ENCODE measurements at places on chromosomes 7 and 10. TPM values are rescaled to one million over a fixed set of nuclear protein-coding genes. Genes with fewer than 3 reads are reported as not detected.

GRCh38 chr10:95408148-95408960, 117.6 kb upstream of the PDLIM1 start:
- no peak for DNase-seq
- no peaks in the 10 kb centered on the region for H3K36me3 ChIP-seq
- H3K27me3 ChIP-seq, result no peaks in the 10 kb centered on the region

RARRES2 gene
- total RNA-seq, result 0.19 TPM

DNA sequence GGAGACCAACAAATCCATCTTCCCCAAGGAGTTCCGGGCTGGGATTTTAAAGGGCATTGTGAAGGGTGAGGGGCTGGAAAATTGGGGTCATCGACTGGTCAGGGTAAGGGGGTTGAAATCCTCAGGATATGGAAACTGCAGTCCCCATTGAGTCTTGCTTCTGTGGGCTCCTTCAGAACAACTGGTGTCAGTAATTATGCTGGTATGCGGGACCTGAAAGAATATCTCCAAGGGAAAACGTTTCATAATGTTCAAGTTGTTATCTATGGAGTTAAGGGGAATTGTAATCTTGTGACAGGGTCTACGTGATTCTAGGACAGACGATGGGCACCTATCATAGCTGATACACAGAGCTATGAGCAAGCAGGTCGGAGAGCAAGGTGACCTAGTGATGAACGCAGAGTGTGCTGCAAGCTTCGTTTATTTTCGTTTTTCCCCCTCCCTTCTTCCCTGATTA, 494 bp upstream of the RHBDD2 start:
- no peaks in the 10 kb centered on the region for H3K27me3 ChIP-seq
- H3K27ac ChIP-seq, result no peak overlapping the region
- DNase-seq, result no peak
- peak overlapping the region; percentile 13 for H3K4me3 ChIP-seq
- H3K4me1 ChIP-seq, result peaks cover 18% of the 10 kb centered on the region

C10orf143 gene
- 1.6 TPM for total RNA-seq

BBIP1 gene
- 58.4 TPM for total RNA-seq

GRCh38 chr7:4799508-4800268, 24.3 kb downstream of the AP5Z1 start:
- no peak overlapping the region for H3K27ac ChIP-seq
- H3K36me3 ChIP-seq, result no peaks in the 10 kb centered on the region
- no peak overlapping the region for H3K4me3 ChIP-seq
- H3K27me3 ChIP-seq, result no peaks in the 10 kb centered on the region

TAS2R3 gene
- total RNA-seq, result 1.2 TPM

AKR1D1 gene
- total RNA-seq, result 0.28 TPM

DNA sequence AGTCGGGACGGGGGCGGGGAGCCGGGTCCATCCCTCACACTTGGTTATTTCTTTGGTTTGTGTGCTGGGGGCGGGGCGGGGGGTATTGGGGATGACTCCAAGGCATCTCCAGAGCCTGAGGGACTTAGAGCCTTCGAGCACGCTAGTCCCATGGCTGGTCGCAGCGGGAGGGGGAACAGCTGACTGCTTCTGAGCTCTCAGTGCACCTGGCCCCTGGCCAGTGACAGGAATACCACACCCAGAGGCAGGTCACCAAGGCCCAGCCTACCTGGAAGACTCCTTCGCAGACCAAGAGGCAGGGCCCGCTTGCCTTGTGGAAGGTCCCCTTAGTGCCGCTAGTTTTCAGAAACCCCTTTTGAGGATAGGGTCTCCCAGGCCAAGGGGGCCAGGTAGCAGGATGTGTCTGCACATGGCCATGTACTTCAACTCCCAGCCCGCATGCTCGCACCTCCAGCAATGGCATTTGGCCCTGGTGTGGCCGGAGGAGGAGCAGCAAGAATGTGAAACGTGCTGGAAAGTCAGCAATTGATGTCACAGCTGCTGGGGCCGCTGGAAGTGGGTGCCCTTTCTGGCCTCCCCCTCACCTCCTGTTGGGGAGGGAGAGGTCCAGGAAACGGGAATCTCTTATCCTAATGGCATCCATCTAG, 40.3 kb downstream of the AGAP3 start:
- H3K4me1 ChIP-seq, result peaks cover 8% of the 10 kb centered on the region
- no peak overlapping the region for H3K27ac ChIP-seq
- DNase-seq, result peak; percentile 41
- no peaks in the 10 kb centered on the region for H3K27me3 ChIP-seq

DNA sequence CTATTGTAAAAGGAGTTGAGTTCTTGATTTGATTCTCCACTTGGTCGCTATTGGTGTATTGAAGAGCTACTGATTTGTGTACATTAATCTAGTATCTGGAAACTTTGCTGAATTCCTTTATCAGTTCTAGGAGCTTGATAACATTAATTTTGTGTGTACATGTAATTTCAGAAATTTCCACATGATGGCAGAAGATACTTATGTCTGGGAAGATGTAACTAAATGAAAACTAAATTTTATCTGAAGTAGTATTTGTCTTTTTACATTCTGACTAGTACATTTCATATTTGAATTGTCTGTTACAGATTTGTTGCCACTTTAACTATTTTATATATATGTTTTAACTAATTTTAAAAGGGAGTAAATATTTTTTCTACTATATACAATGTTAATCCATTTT, 27.6 kb downstream of the SDHAF3 start:
- H3K27ac ChIP-seq, result no peak overlapping the region
- DNase-seq, result no peak
- H3K4me3 ChIP-seq, result no peak overlapping the region
- H3K36me3 ChIP-seq, result peaks cover 4% of the 10 kb centered on the region

NPFFR1 gene
- not detected for total RNA-seq

- H3K27me3 ChIP-seq, result peaks cover 7% of the 10 kb centered on the region
- H3K4me1 ChIP-seq, result peaks cover 9% of the 10 kb centered on the region
- H3K36me3 ChIP-seq, result no peaks in the 10 kb centered on the region
Measured at GRCh38 chr7:39734633-39735004, 111.2 kb downstream of the RALA start.

GRCh38 chr10:103448746-103449145, 3.4 kb downstream of the CALHM2 start:
- H3K4me1 ChIP-seq, result peaks cover 3% of the 10 kb centered on the region
- no peak overlapping the region for H3K27ac ChIP-seq
- no peaks in the 10 kb centered on the region for H3K36me3 ChIP-seq
- no peaks in the 10 kb centered on the region for H3K27me3 ChIP-seq
- DNase-seq, result no peak
- H3K4me3 ChIP-seq, result no peak overlapping the region

DNA sequence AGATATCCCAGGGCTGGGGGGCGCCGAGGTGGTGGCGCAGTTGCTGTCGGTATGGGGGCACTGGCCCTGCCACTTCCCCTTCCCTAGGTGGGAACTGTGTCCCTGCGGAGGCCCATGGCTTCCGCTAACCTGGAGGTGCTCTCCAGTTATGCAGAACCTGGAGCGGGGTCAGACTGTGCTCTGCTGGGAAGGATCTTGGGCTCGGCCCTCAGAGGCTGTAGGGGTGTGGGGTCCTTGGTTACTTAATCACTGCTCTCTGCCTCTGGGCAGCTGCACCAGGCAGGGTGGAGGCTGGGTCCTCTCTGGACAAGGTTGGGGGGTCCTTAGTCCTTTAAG, 2.4 kb downstream of the BRI3 start:
- H3K36me3 ChIP-seq, result no peaks in the 10 kb centered on the region
- no peak overlapping the region for H3K27ac ChIP-seq
- H3K4me3 ChIP-seq, result no peak overlapping the region
- peaks cover 8% of the 10 kb centered on the region for H3K4me1 ChIP-seq

DNA sequence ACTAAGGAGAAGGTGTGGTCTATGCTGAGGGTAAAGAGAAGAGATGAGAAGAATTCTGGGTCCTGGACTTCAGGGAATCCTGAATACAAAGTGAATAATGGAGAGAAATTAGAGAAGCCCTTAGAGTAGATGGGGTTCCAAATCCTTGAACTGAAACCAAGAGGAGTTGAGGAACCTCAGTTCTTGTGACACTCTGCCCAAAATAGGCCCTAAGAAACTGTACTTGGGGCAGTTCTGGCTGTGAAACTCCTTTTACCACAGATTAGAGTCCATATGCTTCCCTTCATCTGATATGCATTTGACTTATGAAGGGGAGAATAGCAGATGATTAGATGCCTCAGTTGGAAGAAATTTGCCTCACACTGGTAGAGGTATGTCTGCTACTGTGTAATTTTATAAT, 19.0 kb downstream of the TES start:
- no peaks in the 10 kb centered on the region for H3K27me3 ChIP-seq
- no peaks in the 10 kb centered on the region for H3K4me1 ChIP-seq
- H3K4me3 ChIP-seq, result no peak overlapping the region
- no peak for DNase-seq

DNA sequence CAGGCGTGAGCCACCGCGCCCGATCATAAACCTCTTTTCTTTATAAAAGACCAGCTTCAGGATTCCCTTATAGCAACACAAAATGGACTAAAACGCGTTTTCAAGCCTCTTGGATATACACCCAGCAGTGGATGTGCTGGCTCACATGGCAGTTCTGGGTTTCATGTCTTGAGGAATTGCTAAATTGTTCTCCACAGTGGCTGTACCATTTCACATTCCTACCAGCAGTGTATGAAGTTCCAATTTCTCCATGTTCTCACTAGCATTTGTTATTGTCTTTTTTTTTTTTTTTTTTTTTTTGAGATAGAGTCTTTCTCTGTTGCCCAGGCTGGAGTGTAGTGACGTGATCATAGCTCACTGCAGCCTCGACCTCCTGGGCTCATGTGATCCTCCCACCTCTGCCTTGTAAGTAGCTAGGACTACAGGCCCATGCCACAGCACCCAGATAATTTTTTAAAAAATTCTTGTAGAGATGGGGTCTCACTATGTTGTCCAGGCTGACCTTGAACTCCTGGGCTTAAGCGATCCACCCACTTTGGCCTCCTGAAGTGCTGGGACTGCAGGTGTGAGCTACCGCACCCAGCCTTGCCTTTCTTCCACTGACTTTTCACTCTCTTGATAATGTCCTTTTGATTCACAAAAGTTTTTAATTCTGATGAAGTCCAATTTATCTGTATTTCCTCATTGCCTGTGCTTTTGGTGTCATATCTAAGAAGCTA, 17.4 kb downstream of the TECPR1 start:
- no peak for DNase-seq
- H3K4me3 ChIP-seq, result no peak overlapping the region

DNA sequence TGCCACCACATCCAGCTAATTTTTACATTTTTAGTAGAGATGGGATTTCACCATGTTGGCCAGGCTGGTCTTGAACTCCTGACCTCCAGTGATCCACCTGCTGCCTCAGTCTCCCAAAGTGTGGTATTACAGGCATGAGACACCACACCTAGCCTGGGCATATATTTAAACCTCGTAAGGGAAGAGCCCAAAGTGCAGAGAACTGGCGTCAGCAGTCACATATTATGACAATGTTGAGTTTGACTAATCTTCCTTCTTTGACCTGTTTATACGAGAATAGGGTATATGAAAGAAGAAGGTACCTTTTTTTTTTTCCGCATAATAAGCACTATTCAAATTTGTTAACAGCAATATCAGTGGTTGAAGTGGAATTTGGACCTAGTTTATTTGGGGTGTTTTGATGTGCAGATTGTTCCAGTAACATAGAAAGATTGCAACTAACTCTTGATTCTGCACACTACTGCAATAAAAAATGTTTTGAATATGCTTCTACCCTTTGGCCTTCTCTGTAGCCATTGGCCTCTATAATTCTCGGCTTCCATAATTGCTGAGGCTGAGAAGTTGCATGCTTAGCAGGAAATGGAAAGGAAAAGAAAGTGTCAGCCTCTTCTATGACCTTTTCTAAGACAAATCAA, 55.9 kb downstream of the MINPP1 start:
- H3K36me3 ChIP-seq, result no peaks in the 10 kb centered on the region
- no peak for DNase-seq
- H3K27me3 ChIP-seq, result no peaks in the 10 kb centered on the region
- H3K27ac ChIP-seq, result no peak overlapping the region

NEUROG3 gene
- not detected for total RNA-seq

GRCh38 chr7:140005754-140006503, 56.8 kb downstream of the PARP12 start:
- H3K36me3 ChIP-seq, result no peaks in the 10 kb centered on the region
- no peak overlapping the region for H3K4me3 ChIP-seq
- no peak overlapping the region for H3K27ac ChIP-seq

- peaks cover 4% of the 10 kb centered on the region for H3K36me3 ChIP-seq
- H3K27ac ChIP-seq, result peak overlapping the region; percentile 71
- H3K4me3 ChIP-seq, result no peak overlapping the region
Measured at GRCh38 chr7:139613971-139614411, 90.5 kb downstream of the CLEC2L start.

- H3K4me3 ChIP-seq, result peak overlapping the region; percentile 45
- H3K27ac ChIP-seq, result peak overlapping the region; percentile 68
- peaks cover 48% of the 10 kb centered on the region for H3K4me1 ChIP-seq
- no peaks in the 10 kb centered on the region for H3K36me3 ChIP-seq
Measured at GRCh38 chr10:35636956-35637355, 5.1 kb downstream of the FZD8 start.

DNA sequence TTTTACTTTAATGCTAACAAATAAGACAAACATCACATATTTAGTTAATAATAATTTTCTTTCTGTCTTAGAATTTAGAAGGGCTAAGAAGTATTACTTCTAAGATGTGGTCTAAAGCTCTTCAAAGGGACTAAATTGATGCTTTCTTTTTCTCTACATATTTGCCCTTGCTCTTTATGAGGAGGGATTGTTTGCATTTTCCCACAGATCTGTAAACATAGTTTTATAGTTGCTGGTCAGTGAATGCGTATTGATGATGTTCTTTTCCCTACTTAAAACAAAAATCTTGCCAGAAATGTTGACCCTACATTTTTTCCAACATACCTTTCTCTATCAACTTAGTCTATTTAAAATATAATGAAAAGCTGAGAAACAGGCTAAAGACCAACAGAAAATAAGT, 372.4 kb upstream of the LRGUK start:
- peaks cover 4% of the 10 kb centered on the region for H3K4me1 ChIP-seq
- H3K4me3 ChIP-seq, result no peak overlapping the region
- DNase-seq, result no peak
- no peaks in the 10 kb centered on the region for H3K27me3 ChIP-seq
- H3K27ac ChIP-seq, result no peak overlapping the region
- H3K36me3 ChIP-seq, result no peaks in the 10 kb centered on the region

GRCh38 chr7:135976312-135977006, 700 bp downstream of the MTPN start:
- peaks cover 10% of the 10 kb centered on the region for H3K4me1 ChIP-seq
- H3K27me3 ChIP-seq, result no peaks in the 10 kb centered on the region
- H3K36me3 ChIP-seq, result no peaks in the 10 kb centered on the region
- no peak for DNase-seq
- H3K27ac ChIP-seq, result no peak overlapping the region

- no peak for DNase-seq
- no peak overlapping the region for H3K4me3 ChIP-seq
- H3K36me3 ChIP-seq, result no peaks in the 10 kb centered on the region
- no peaks in the 10 kb centered on the region for H3K27me3 ChIP-seq
- no peak overlapping the region for H3K27ac ChIP-seq
- H3K4me1 ChIP-seq, result peaks cover 4% of the 10 kb centered on the region
Measured at GRCh38 chr7:43612599-43613589, 30.0 kb downstream of the STK17A start.

All from neural progenitor cell (in vitro differentiated cells).